ENCODE measurements at places on chromosomes 12 and 14.

GRCh38 chr14:91464615-91465205, 45.4 kb downstream of the PPP4R3A start:
- DNase-seq = no peak

GRCh38 chr12:116222358-116222757, 55.1 kb downstream of the MED13L start:
- peak; percentile 16 for DNase-seq

DNA sequence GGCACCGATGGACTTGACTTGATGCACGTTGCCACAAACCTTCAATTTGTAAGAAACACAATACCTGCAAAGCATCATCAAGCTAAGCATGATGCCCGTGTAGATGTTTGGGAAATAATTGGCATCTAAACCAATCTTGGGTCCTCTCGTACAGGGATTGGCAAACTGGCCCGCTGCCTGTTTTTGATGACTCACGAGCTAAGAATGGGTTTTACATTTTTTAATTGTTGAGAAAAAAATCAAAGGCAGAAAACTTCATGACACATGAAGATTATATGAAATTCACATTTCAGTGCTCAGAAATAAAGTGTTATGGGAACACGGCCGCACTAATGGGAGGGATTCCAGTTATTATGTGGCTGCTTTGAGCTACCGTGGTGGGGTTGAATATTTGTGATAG, 10.9 kb downstream of the MTA1 start:
- peak; percentile 69 for DNase-seq

DNA sequence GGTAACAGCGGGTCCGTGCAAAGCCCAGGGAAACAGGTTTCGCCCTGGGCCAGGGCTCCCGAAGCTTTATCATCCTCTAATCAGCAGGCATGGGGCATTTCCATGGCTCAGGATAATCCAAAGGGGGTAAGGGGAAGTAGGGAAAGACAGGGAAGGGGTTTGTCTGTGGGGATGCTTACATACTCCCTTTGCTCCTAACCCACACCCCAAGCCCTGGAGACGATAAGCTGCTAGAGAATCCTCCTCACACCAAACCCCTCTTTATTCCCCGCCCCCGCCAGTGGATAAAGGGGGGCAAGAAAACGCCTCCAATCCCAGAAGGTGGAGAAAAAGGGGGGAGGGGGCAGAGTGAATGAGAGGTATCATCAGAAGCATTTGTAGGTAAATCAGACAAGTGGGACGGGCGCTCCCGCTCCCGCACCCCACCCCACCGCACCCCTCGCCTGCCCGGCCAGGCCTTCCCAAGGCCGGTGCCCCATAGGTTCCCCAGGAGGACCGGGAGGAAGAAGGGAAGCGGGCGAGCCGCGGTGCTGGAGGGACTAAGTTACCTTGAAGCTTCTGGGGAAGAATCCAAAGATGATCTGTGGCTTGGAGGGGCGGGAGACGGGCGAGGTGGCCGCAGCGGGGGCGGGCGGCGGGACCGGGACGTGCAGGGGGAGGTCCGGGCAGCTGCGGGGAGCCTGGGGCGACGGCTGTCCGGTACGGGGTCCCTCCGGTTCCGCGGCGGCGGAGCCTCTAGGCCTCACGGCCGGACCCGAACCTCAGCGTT, 762 bp downstream of the PPP2R5E start:
- peak; percentile 44 for DNase-seq

DNA sequence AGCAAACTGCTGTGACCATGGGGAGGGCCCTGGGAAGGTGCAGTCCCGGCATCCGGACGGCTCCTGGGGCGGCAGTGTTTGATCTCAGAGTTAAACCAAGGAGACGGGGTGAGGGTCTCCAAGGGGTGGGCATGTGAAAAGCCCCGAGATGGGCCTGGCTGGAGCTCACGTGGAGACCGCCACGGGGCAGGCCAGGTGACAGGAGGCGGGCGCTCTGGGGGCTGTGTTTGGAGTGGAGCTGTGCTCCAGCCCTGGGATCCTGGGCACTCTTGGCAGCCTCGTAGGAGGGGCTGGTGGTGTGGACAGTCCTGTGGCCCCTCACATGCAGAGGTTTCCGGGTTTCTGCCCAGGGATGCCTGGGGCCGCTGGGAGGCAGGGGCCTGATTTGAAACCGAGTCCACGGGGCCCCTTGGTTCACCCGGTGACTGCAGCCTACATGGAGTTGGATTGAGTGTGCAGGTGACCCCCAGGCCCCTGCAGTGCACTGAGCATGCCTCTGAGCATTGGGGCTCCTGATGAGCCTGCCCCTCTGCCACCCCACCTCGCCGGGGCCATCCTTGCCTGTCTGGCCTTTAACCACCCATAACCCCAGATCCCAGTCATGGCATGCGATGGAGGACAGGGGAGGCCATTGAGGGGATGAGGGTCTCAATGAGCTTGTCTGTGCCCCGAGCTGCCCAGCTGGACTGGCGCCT, 8.4 kb downstream of the KIF26A start:
- DNase-seq = no peak

- no peak for DNase-seq
These were observed 60.5 kb downstream of the AMN start for GRCh38 chr14:102982852-102983470.

GRCh38 chr12:96980991-96981414, 73.9 kb downstream of the NEDD1 start:
- DNase-seq = peak; percentile 85

DNA sequence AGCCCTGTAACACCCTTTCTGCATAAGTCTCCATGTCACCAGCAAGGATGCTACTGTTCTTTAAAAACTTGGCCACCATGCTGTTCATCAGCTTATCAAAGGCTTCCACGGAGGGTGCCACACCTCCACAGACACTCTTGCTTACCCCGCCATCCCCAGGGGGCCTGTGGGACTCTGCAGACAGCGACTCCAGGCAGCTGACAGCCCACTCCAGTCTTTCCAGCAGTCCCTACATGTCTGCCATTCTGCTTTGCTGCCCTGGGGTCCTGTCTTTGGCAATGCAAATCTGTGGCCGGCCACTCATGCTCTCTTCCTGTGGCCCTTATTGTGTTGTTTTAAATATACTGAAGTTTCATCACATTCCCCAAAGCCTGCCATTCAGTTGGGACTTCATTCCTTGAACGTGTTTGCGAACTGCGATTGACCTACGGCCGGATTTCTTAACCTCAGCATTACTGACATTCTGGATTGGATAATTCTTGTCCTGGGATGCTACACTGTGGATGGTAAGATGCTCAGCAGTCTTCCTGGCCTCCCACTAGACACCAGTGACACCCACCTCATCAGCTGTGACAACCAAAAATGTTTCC, 125.6 kb downstream of the FOXN3 start:
- no peak for DNase-seq

DNA sequence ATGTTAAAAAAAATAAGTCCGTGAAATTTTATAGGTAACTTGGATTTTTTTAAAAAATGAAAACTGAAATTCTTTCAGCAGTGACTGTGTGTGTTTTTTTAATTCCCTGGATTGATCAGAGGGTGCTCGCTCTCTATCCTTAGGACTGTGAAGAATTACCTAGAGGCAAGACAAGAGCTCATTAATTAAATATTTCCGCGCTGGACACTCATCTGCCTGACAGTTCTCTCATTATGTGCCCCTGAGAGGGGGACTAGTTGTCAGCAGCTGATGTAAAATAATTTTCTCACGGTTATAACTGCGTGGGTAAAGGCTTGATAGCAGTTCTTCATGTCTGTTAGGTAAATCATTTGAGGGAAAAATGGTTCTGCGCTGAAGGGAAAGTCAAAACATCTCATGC, 101.3 kb downstream of the PTCSC3 start:
- DNase-seq = no peak

GRCh38 chr12:95962222-95962621, 19.1 kb downstream of the AMDHD1 start:
- no peak for DNase-seq

Measured in AG20443 (cell line).